ENCODE measurements at places on chromosomes 12 and 14.

DNA sequence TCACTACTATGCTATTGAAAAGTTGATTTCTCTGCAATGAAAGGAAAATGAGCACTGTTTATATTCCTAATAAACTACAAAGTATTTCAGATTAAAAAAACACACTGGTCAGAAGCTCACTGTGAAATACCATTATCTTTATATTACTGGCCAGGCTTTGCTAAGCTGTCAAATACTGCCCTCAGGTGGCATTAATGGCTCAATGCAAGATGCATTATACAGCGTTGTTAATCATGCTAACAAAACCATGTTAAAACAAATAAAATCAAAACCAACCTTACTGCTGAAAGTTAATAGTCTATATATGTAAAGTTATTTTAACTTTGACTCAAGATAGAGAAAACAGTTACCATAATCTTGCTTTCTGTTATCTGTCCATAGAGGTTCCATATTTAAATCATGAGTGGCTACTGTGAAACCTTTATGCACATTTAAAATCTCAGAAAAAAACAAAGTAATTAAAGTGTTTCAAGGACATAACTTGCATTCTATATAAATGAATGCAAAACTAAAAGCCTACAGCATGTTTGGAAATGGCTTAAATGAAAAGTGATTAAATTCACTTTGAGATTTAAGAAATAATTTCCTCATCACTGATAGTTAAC lies 121.7 kb downstream of the RALGAPA1 start:
- no peak for DNase-seq

- DNase-seq = no peak
Measured at GRCh38 chr12:88391556-88391955, 188.7 kb downstream of the KITLG start.

- no peak for DNase-seq
Measured at GRCh38 chr14:56666716-56667115, 87.1 kb downstream of the TMEM260 start.

- no peak for DNase-seq
Measured at GRCh38 chr12:112182499-112182898, 57.1 kb downstream of the TRAFD1 start.

- DNase-seq = no peak
Measured at GRCh38 chr14:33940561-33941011, 10.3 kb downstream of the EGLN3 start.

DNA sequence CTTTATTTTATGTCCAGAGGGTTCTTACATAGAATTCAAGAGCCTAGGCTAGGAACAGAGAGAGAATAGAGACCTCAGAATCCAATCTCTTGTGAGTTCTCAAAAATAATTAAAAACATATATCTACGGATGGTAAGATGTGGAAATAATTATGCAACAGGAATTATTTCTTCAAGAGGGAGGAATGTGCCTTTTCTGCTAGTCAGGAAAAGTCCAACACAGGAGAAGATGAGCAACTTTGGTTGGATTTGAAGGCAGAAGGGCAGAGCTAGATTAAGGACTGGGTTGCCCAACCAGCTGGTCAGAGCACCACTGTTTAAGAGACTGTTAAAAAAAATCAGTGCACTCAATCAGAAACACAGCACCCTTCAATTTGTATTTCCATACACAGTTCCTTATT lies 365.5 kb downstream of the ETNK1 start:
- no peak for DNase-seq

DNA sequence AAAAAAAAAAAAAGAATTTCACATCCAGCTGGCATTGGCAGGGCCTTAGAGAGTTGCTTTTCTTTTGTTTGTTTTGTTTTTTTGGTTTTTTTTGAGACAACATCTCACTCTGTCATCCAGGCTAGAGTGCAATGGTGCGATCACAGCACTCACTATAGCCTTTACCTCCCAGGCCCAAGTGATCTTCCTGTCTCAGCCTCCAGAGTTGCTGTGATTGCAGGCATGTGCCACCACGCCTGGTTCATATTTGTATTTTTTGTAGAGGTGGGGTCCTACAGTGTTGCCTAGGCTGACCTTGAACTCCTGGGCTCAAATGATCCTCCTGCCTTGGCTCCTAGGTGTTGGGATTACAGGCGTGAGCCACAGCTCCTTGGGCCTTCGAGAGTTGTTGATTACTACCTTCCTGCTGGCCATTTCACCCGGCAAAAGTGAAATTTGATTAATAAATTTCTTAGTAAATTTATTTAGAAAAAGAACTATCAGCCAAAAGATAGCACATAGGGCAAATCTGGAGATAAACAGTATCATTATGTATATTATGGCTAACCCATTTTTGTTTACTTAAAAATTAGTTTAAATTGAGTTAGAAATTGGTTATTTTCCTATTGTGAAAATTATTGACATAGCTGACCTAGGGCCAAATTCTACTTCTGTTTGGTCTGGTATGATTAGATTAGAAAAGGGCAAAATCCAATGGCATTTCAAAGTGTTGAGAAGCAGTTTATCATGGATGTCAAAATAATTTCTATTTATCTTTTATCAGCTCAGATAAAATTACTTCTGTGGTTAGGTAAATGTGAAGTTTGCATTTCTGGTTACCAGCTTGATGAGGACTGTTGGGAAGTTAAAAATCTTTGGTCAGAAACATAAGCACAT lies 12.6 kb downstream of the ACTR6 start:
- DNase-seq = no peak
